ENCODE measurements at places on chromosomes 7 and 10.

GRCh38 chr7:42315103-42315502, 78.1 kb upstream of the GLI3 start:
- no peak for DNase-seq

DNA sequence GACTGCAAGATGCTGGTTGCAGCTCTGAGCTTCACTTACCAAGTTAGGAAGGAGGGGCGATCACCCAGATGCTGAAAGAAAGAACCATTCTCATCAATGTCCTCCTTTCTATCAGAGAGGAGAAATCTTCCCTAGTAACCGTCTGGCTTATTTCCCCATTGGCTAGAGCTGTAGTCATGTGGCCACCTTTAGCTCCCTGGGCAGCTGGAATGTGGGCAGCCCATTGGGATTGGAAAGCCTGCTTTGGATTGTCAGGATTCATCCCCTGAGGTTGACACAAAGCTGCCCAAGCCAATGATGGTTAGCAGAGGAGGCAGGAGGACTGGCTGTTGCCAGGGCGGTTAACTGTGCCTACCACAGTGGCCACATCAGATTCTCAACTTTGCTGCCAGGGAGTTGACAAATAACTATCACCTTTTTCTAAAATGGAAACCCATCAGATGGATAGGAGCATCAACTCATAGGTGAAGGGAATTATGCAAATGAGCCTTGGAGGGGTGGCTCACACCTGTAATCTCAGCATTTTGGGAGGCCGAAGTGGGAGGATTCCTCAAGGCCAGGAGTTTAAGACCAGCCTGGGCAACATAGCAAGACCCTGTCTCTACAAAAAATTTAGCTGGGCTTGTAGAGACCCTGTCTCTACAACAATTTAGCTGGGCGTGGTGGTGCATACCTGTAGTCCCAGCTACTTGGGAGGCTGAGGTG, 206.4 kb upstream of the GALNT17 start:
- no peak for DNase-seq

GRCh38 chr7:73612598-73613269, 11.6 kb downstream of the MLXIPL start:
- DNase-seq, result peak; percentile 98

GRCh38 chr7:128104108-128104742, 73.0 kb upstream of the LRRC4 start:
- no peak for DNase-seq

- no peak for DNase-seq
Observed at GRCh38 chr7:108270385-108271015, 140.3 kb upstream of the LAMB4 start.

DNA sequence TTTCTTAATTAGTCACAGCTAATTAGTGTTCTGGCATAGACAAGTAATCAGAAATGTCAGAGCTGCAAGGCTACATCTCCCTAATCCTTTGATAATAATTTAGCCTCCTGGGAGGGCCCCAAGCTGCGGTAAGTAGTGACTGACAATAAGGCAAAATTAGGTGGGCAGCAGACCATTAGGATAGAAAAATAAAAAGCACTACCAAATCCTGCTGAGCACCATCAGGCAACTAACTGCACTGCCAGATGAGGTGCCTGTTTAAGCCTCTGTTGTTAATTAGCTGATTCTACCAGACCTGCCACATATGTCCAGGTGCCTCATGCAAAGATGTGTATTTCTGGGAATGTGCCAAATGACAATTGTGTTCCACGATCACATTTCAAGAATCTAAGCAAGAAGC, 32.5 kb upstream of the FEZF1 start:
- DNase-seq, result no peak

GRCh38 chr7:143877098-143877497, 24.9 kb downstream of the TCAF1 start:
- DNase-seq, result no peak

GRCh38 chr7:11491811-11492210, 340.2 kb downstream of the THSD7A start:
- no peak for DNase-seq

GRCh38 chr7:70313687-70314086, 715.4 kb downstream of the AUTS2 start:
- DNase-seq, result no peak

- DNase-seq, result no peak
Observed at GRCh38 chr10:133554600-133554999, 10.8 kb downstream of the SYCE1 start.

DNA sequence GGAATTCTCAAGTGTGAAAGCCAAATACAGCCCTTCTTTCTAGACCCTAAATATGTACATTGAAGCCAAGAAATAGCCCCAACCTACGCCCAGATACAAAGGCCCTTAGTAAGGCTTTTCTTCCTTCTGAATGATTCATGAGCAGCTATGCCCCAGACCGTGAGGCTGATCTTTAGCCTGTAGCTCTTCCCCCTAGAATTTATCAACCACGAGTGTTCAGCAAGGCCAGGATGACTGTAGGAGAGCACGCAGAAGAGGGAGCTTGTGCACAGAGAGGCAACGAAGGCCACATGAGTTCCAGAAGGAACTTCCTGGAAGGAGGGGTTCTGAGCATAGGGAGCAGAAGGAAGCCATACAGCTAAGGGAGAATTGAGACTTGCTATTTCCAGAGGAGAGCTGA, 53.0 kb upstream of the HABP2 start:
- DNase-seq, result no peak

DNA sequence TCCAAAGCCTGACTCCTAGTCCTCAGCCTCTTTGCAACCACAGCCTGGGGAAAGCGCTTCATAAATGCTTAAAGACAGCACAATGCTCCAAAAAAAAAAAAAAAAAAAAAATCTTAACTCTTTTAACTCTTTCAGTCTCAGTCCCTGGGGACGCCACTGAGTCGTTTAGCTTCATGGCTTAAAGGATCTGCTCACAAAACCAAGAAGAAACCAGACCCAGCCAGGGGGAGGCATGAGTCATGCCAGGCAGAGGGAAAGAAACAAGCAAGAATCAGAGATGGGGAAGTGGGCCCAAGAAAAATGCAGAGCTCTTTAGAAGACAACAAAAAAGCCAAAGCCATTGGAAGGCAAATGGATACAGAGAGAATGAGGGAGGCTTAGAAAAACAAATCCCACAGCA, 32.5 kb upstream of the DOCK1 start:
- no peak for DNase-seq

DNA sequence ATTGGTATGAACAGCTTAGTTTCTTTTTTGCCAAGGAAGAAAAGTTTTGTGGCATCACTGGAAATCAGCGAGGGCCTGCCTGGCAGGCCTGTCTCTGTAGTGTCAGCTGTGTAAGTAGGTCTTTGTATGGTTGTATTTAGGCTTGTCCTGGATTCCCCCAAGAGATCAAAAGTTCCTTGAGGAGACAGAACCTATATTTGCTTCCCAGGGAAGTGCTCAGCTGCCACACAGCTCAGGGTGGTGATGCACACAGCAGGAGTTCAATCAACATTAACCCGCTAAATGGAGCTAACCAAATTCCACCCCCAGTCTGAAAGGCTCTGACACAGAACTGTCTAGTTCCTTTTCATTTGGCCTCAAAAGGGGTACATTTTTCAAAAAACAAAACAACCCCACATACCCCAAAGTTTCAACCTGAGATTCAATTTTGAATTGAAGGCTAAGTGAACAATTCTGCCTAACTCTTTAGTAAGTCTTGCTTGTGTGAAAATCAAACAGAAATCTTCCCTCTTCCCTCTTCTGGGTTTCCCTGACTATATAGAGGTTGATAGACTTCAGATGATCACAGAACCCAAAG, 124.4 kb downstream of the CLEC2L start:
- no peak for DNase-seq

DNA sequence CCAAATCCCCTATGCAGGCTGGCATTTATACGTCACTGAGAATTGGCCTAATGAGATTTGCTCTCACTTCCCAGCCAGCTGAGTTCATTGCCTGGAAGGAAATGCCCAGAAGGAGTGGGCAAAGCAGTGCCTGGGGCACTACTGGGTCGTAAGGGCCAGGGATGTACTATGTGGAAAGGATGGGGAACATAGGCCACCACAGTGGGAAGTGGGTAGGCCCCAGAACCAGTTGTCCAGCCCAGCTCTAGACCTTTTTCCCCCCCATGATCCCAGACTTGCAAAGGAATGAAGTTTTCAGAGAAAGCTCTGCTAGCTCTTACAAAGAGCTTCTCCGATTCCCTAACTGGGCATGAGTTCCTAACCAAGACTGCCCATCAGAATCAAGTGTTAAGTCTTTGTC, 13.9 kb downstream of the TRPV5 start:
- DNase-seq, result no peak

DNA sequence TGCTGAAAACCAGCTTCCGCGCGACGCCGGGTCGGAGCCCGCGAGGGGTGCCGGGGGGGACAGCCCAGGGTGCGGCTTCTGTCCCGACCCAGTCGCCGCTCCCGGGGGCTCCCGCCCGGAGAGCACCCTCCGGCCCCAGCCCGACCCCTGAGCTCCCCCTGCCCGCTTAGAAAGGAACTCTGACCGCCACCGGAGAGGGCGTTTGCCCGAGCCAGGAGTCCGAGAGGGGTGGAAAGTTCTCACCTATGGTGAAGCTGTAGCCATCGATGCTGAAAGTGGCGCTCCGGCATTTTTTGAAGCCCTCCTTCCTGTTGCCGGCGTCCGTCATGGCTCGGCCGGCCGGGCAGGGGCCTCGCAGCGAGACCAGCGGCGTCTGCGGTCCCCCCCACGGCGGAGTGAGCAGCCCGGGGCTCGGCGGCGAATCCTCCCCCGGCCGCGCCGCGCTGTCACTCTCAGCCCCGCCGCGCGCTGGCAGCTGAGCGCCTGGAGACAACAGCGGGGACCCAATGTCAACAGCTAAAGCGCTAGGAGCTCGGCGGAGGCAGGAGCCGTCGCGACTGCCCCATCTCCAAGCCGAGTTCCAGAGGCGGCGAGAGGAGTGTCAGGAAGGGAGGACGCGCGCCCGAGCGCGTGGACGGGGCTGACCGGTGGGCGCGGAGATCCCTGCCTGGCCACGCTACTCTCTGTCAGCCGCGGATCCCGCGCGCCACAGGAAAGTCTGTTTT, 191.6 kb downstream of the LSM5 start:
- DNase-seq, result peak; percentile 16

- no peak for DNase-seq
Observed at GRCh38 chr10:11004144-11005077, 13.3 kb upstream of the CELF2 start.

DNA sequence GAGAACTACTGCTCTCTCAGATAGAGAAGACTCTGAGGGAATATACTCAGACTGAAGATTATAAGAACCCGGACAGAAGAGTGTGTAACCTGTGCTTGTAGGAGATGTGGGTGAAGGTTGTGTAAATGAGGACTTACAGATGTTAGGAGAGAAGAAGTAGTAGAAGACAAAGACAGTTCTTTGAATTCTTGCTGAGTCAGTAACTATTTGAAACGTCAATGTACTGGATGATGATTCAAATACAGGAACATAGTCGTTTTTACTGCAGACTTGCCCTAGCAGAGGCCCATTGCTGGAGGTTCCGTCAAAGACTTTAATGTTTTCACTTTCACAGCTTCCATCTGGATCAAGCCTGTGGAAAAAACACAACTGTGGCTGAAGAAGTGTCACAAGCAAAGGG, 6.8 kb downstream of the CUZD1 start:
- DNase-seq, result no peak

DNA sequence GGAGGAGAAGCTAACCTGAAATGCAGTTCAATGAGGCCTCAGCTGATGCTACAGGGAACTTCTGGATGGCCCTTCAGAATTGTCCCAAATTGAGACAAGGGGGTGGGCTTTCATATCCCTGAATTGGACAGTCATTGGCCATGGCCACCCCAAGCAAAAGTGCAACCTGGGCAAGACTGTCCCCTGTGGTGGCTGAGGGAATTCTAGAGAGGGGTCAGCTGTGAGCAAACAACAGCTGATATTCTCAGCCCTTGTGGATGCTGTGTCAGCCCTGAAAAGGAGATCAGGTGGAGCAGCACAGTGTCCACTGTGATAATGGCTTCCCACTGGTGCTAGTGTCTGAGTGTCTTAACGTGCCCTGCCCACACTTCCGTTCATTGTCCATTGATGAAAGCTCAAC, 76.6 kb downstream of the SLC16A9 start:
- no peak for DNase-seq

DNA sequence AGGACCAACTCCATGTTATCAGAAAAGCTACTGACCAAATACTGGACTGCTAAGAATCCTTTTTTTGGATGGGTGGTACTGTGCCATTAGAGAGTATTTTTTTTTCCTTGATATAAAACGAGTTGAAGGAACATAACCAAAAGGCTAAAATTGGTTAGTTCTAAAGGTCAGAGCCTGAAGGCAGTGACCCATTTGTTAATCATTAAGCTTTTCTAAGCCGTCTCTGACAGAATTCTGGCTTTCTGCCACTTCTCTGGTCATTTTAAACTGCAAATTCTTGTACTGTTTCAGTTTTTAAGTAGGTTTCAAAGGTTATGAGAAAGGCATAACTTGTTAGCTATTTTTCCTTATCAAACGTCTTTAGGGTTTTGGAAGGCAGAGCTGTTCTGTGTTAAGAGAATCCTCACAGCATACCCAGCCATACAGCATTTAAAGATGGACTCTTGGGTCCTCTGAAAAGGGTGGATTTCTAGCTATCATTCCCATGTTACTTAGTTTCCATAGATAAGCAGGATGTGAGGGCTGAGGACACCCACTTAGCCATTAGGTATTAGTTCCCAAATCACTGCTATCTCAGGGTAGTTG, 196.8 kb downstream of the RNLS start:
- DNase-seq, result peak; percentile 15

GRCh38 chr10:79407423-79407796, 38.0 kb downstream of the ZCCHC24 start:
- no peak for DNase-seq

DNA sequence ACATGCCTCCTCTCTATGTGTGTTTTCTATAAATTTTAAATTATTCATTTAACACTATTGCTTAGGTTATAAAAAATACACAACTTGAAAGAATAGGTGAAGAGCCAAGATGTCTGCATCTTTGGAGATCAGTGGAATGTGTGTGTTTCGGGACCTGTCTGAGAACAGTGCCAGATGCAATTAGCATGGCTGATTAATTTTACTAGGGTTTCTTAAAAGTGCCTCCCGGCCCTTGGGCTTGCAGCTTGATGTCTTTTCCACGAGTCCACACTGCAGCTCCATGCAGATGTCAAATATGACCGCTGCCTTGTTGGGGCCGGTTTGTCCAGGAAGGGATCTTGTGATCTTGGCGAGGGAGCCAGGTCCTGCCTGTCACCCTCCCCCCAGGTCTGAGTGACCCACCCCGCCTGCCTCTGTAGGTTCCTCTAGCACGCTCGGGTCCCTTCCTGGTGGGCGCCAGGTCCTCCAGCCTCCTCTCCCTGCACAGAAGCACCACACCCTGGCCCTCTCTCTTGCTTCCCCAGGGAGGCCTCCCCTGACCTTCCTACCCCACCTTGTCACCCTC, 20.7 kb downstream of the LHPP start:
- no peak for DNase-seq

DNA sequence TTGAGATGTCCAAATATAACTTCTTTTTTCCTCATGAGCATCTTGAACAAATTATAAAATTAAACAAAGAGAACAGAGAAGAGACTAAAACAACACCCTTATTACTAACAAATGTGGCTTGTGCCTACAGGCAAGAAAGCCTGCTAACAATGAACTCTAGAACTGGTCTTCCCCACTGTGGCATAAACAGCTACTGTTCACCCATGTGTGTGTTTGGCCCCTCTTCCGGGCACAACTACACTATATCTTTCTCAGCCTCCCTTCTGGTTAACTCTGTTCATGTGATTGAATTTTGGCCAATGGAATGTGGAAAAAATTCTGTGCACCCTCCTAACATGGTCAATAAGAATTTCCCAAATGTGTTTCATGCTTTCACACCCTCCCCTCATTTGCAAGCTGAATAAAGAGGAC, 117.0 kb downstream of the KBTBD2 start:
- DNase-seq, result no peak

Data from A549 (cell line).